Right renal pelvis (tissue), 4 donors: ENCODE measurements at places on chromosomes 11 and 22. TPM values are rescaled to one million over a fixed set of nuclear protein-coding genes. Genes with fewer than 3 reads are reported as not detected.

DNA sequence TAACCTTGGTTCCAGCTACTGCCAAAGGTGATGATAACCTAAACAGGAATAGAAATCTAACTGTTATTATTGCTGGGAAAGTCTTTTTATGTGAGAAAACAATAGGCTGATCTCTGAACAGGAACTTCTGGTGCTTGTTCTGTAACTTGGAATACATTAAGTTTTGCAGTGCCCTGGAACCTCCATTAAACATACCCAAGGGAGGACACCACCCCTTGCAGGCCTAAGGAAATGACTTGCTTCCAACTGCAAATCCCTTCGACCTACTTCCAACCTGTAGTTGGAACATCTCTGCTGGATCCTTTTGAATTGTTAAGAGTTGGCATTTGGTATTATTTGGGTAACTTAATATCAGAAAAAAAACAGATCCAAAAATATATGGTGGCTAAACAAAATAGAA is 188.4 kb upstream of the API5 start:
- DNase-seq = no peak

- DNase-seq = no peak
These were observed 96.2 kb downstream of the TSPAN18 start for GRCh38 chr11:44823006-44823405.

GRCh38 chr11:39365809-39366436 is 2093.5 kb downstream of the LRRC4C start:
- peak; percentile 3 for DNase-seq

DNA sequence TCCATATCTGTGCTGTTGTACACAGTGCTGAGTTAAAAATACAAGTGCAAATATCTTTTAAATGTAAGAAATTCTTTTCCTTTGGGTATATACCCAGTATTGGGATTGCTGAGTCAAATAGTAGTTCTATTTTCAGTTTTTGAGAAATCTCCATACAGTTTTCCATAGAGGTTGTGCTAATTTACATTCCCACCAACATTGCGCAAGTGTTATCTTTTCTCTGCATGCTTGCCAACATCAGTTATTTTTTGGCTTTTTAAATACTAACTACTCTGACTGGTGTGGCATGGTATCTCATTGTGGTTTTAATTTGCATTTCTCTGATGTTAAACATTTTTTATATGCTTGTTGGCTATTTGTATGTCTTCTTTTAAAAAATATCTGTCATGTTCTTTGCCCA is 6.5 kb downstream of the OR52E8 start:
- no peak for DNase-seq

DNA sequence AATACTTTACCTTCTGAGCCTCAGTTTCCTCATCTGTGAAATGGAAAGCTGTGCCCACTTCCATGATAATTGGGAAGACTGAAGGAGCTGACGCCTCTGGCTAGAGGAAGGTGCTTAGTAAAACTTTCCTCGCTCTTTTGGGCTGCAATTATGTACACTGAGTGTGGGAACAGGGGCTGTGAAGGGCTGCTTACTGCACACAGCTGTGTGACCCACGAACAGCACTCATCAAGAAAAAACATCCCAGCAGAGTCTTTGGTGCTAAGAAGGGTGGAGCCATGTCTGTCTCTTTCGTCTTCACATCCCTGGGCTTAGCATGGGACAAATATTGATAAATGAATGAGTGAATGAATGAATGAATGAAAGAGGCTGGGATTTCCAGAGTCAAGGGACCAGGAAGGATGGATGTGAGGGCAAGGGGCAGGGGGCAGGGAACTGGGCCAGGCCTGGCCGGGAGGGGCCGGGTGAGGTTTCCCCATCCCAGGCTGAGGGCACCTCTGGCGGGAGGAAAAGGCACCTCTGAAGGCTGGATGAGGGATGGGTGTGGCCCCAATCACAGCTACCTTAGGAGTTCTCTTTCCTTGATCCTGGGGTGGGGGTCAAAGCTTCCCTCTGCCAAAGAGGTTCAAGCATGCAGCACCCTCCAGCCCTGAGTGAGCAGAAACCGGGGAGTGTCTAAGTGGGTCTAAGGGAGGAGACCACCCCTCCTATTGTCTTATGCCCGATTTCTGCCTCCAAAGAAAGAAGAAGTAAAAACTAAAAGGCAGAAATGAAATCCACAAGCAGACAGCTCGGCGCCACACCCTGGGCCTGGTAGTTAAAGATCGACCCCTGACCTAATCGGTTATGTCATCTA is 9.2 kb upstream of the CD5 start:
- no peak for DNase-seq

- DNase-seq = no peak
These were observed 525.2 kb downstream of the OPCML start for GRCh38 chr11:133007027-133007584.

- DNase-seq = no peak
These were observed 7.1 kb upstream of the GAS2L1 start for GRCh38 chr22:29299136-29299900.

DNA sequence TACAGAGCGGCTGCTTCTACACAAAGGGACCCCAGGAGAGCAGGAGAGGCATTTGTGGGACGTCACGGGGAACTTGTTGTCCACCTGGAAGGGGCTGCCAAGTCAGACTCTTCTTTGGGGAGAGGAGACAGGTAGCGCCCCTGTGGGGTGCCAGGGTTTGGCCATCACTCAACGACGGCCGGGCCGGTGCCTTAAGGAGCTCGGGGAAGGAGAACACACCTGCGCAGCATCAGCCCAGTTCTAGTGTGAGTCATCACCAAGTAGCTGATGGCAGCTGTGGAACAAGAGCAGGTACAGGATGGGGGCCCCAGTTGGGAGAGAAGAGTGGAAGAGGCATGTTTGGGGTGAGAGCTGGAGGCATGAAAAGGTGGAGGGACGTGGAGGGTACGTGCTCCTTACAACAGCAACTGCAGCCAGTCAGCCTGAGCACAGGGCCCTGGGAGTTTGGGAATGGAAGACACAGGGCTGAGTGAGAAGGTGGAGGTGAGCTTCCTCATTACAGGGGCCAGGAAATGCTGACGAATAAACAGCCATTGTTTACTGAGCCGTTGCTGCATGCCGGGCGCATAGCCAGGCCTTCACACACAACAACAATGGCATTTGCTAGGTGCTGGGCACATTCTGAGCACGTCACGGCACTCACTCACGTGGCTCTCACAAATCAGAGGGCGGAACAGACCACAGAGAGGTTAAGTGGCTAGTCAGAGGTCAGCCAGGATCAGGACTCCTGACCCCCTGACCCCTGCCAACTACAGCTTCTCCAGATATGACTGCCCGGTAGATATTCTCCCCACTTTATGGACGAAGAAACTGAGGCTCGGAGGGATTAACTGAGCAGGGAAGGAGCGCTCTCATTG is 29.1 kb upstream of the TP53I11 start:
- no peak for DNase-seq

DNA sequence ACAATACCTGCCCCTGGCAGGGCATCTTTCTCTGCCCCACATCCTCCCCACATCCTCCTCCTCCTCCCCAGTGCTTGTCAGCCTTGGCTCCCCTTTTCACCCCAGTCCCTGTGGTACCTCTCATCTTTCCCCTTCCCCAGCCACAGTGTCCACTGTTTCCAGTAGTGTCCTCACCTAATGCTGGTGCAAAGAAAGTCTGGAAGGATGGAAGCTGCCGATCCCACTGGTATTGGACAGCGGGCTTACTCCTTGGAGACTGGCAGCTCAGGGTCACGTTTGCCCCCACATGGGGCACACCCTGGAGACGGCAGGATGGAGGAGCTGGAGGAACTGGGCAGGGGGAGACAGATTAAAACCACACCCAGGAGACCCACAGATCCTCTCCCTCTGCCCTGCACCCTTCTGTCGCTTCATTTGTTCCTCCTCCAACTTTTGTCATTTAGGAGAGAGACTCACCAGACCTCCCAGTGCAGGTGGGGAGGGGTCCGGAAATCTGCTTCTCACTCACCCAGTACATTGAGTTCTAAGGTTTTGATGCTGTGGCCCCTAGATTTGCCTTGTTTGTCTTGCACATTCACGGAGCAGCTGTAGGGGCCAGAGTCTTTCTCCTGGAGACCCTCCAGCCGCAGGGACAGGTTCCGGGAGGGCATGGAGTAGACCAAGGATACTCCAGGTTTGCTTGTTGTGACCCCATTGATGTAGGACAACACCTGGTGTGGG is 4.1 kb upstream of the VSIG2 start:
- no peak for DNase-seq

DNA sequence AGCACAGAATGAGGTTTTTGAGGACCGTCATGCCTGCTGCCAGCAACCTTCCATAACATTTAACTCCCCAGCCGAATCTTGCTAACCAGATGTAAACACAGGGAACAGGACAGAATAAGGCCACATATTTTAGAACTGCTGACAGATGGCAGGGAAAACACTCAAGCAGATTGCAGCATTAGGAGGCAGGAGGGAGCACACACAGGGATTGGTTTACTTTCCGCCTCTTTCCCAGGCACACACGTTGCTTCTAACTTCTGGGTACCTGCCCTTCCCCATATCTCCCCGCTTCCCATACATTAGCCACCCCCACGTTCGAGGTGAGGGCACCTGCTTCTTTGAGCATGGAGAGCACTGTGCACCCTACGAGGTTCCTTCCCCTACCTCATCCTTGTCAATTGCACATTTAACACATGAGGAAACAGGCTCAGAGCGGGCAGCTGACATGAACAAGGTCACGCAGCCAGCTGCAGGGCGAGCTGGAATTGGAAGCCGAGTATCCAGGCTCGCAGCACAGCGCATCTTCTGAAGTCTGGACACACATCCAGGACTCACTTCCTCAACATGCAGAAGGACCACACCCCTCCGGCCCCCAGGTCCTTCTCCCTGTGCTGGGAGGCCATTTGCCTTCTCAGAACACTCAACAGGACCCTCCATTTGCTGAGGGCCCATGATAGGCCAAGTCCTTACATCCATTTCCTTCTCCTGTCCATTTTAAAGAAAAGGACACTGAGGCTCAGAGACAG is 18.7 kb downstream of the ASPHD2 start:
- DNase-seq = no peak

GRCh38 chr11:114846416-114846791 is 168.1 kb downstream of the NXPE2 start:
- no peak for DNase-seq

GRCh38 chr11:23933721-23934120 is 563.1 kb upstream of the LUZP2 start:
- no peak for DNase-seq

DNA sequence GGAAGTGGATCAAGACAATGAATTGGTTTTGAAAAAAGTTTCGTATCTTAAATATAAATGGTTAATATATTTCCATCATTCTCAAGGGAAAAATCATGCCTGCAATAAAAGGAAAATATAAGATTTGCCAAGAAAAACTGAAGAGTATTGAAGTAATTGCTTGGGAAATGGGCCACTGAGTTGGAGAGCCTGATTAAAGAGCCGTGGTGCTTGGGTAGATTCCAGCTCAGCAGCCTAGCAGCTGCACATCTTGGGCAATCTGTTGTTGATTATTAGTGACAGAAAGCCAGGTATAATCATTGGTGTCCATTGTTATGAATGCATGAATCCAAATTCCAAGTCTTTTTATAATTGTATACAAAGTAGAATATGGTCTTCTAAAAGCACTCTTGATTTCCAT is 800.9 kb upstream of the CHORDC1 start:
- no peak for DNase-seq

- no peak for DNase-seq
These were observed 2.8 kb upstream of the TRIM3 start for GRCh38 chr11:6476571-6476970.

GRCh38 chr22:44658311-44658953 is 43.6 kb upstream of the PRR5 start:
- no peak for DNase-seq

TECTA gene
- polyA plus RNA-seq = 2.1 TPM

MYEOV gene
- 4.9 TPM for polyA plus RNA-seq

C11orf97 gene
- polyA plus RNA-seq = not detected

TENM4 gene
- 26.6 TPM for polyA plus RNA-seq

PLA2G3 gene
- polyA plus RNA-seq = 0.17 TPM

MMP1 gene
- 0.17 TPM for polyA plus RNA-seq

ACTN3 gene
- 0.67 TPM for polyA plus RNA-seq

YPEL1 gene
- 13.1 TPM for polyA plus RNA-seq

SIK2 gene
- polyA plus RNA-seq = 21.1 TPM
